ENCODE measurements at places on chromosomes 5 and 9.

DNA sequence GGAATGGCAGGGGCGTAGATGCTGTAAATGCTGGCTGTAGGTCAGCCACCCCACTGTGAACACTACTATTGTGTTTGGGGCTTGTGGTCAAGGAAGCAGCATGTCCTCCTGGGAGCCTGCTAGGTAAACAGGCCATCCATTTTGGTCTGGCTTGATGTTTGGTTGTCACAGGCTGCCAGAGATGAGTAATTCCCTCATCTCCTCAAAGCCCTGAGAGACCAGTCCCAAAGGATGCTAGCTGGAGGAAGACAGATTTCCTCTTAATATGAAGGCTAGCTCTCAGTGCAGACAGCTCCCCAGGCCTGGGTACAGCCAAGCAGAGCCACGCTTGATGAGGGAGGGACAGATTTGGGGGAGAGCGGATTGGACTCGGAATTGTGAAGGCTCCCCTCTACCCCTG lies 72.5 kb upstream of the MAP1B start:
- DNase-seq, result no peak

- no peak for DNase-seq
These were observed 70.0 kb downstream of the SECISBP2 start for GRCh38 chr9:89388084-89388867.

- no peak for DNase-seq
These were observed 2.1 kb downstream of the PPIP5K2 start for GRCh38 chr5:103122242-103122641.

DNA sequence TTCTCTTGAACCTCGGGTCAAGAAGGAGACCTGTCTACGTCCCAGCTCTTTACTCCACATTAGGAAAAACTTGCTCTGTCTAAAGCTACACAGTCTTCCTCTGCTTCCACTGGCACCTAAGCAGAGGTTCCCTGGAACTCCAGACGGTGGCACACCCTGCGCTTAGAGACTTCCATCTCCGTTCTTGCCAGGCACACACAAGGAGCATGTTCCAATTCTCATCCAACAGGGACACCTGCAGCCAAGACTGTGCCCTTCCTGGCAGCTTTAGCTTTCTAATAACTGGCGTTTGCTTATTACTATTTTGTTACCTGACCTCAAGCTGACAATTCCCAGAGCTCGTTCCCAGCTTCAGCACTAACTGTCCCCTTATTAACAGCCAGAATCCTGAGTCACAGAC lies 16.0 kb downstream of the CAPSL start:
- no peak for DNase-seq

DNA sequence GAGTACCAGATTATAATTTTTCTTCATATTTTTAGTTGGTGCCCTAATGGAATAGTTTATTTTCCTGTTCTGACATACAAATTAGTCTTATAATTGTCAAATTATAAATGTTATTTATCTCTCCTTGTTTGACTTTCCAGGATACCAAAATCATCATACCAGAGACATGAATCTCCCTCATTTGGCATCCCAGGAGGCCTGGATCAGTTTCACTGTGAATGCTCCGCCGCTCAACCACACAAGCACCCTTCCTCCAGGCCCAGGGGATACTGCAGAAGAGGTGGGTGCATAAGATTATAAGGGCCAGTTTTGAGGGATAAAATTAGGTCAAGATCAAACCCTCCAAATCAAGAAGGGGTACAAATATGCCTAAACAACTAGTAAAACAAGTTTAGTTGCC lies 1229.3 kb downstream of the CDH12 start:
- no peak for DNase-seq

GRCh38 chr5:10599113-10599512 lies 35.2 kb downstream of the ANKRD33B start:
- no peak for DNase-seq

DNA sequence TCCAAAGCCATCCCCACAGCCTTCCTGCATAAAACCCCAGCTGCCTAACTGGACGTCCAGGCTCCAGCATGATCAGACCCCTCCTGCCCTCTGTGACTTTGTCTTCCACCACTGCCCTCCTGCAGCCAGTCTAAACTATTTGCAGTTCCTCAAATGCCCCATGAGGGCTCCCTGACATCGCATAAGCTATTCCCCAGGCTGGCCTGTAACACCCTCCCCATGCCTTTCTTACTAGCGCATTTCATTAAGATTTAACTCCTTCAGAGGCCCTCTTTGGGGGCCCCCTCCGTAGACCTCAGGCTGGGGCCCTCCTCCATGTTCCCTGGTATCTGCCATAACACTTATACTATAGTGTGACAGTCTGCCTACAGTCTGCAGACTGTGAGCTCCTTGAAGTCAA lies 15.5 kb upstream of the SMIM23 start:
- DNase-seq, result no peak
